Placental pericyte (primary cell): ENCODE measurements at places on chromosomes 2 and 18. TPM values are rescaled to one million over a fixed set of nuclear protein-coding genes. Genes with fewer than 3 reads are reported as not detected.

ERFE gene
- total RNA-seq: 2.4 and 7.3 TPM in 2 replicates

ALPP gene
- under 0.01 TPM in 1 of 2 replicates, not detected in the other for total RNA-seq

RAB17 gene
- 0.22 and 0.43 TPM in 2 replicates for total RNA-seq

G6PC2 gene
- not detected in 2 replicates for total RNA-seq

TBR1 gene
- under 0.01 TPM in 1 of 2 replicates, not detected in the other for total RNA-seq

LAMA3 gene
- total RNA-seq: 0.88 and 1.7 TPM in 2 replicates

NCK2 gene
- 25.2 and 41.1 TPM in 2 replicates for total RNA-seq

RGPD4 gene
- total RNA-seq: under 0.01 TPM in 1 of 2 replicates, not detected in the other

ARHGEF4 gene
- 1.0 and 1.8 TPM in 2 replicates for total RNA-seq

HOXD12 gene
- 0.22 TPM in 1 of 2 replicates, not detected in the other for total RNA-seq

ERMN gene
- total RNA-seq: under 0.01 TPM in 1 of 2 replicates, not detected in the other

MBP gene
- 7.2 and 13.1 TPM in 2 replicates for total RNA-seq

UGT1A3 gene
- not detected in 2 replicates for total RNA-seq

GCFC2 gene
- 9.8 and 14.9 TPM in 2 replicates for total RNA-seq

PLGLB2 gene
- total RNA-seq: 0.66 and 3.7 TPM in 2 replicates

FLACC1 gene
- 0.44 and 1.4 TPM in 2 replicates for total RNA-seq

ARHGAP15 gene
- not detected in 2 replicates for total RNA-seq

REG3G gene
- not detected in 2 replicates for total RNA-seq

CPO gene
- not detected in 2 replicates for total RNA-seq

LINC00305 gene
- not detected in 2 replicates for total RNA-seq

PJVK gene
- 0.72 and 1.5 TPM in 2 replicates for total RNA-seq

ANKRD30BL gene
- 0.14 TPM in 1 of 2 replicates, not detected in the other for total RNA-seq

FSHR gene
- not detected in 2 replicates for total RNA-seq

COL6A3 gene
- 482 and 2,127 TPM in 2 replicates for total RNA-seq

MDH1B gene
- total RNA-seq: 0.43 and 1.3 TPM in 2 replicates
